ENCODE measurements at places on chromosomes 5 and 9.

- no peak for DNase-seq
Observed at GRCh38 chr9:112285056-112285455, 48.4 kb downstream of the PTBP3 start.

DNA sequence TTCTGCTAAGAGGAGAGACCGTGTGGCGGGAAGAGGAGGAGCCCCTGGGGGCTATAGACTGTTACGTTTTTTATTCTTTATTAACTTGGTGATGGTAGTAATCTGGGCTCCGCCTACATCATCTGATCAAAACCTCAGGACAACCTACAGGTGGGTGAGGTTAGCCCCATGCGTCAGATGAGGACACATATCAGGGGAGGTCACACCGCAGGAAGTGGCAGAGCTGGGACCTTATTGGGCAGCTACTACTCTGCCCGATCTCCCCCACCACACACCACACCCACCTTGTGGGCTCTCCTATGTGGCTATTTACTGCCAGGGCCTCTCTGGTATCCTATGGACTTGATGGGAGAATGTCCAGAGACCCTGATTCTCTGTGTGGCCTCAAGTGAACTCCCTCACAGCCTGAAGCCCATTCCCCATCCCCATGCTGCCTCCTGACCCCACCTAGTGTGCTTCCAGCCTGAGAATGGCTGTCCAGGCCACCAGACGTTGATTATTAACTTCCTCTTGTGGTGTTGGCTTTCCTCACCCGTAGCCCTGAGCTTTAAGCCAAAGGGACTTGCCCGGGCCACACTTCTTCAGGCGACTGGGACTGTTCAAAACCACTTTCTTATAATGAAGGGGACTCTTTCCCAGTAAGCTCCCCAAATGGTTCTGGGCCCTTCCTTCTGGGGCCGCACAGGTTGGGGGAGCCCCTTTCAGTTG, 8.2 kb downstream of the UNC5A start:
- no peak for DNase-seq

DNA sequence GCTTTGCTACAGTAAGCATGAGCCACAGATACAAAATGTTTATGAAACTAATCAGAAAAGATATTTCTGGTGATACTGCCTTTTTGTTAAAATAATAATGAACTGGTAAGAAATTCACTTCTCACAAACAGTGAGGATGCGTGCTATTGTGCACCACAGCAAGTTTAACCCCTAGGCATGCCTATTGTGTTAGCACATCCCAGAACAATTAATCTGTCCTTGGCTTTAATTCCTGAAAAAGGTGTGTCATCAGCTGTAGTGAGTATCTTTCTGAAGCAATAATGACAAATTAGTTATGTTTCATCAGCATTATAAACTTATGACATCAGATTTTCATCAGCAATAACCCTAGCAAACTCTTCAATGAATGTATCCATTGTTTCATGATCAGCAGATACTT, 1307.2 kb downstream of the EFNA5 start:
- no peak for DNase-seq

DNA sequence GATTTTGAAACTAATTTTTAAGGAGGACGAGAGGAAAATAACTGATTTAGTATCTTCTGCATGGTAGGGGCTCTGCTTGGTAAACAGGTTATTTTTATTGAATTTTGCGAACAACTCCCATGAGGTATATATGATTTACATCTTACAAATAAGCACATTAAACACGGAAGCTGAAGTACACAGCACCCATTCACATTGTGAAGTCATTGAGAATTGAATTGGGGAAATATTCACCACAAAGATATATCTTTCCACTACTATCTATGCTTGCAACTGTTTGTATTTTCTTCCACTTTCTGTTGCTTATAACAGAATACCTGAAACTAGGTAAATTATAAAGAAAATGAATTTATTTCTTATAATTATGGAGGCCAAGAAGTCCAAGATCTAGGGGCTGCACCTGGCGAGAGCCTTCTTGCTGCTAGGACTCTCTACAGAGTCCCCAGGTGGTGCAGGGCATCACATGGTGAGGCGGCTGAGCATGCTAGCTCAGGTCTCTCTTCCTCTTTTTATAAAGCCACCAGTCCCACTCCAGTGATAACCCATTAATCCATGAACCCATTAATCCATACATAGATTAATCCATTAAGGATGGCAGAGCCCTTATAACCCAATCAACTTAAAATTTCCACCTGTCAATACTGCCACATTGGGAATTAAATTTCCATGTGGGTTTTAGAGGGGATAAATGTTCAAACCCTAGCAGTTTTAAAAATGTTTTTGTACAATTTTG, 79.0 kb upstream of the ZNF608 start:
- no peak for DNase-seq

GRCh38 chr5:93151896-93152295, 429.1 kb downstream of the NR2F1-AS1 start:
- no peak for DNase-seq

DNA sequence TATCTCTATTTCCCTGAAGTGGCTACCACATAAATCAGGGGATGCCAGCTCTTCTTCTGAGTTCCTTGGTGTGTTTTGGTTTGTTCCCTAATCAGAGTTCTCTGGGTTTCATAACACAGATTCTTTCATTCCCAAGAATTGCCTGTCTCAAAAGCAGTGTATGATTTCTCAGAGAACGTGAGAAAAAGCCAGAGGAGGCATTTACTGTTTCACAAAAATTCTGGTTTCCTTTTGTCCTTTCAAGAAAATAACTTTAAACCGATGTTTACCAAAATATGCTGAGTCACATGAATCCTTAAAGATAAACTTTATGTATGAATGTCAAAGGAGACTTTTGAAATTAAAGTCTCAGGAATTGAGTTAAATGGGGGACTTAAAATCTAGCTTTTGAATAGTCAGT, 314.3 kb downstream of the EBF1 start:
- no peak for DNase-seq

- no peak for DNase-seq
Observed at GRCh38 chr9:91120200-91120599, 241.5 kb downstream of the AUH start.

- no peak for DNase-seq
Observed at GRCh38 chr9:124450241-124450924, at the start of gene ADGRD2. TSS of gene ADGRD2 (plus strand) at chr9:124450451. CDS start at chr9:124451667, 1,216 bp downstream.

- peak; percentile 87 for DNase-seq
Observed at GRCh38 chr9:70438341-70438928, 24.0 kb upstream of the KLF9 start.

DNA sequence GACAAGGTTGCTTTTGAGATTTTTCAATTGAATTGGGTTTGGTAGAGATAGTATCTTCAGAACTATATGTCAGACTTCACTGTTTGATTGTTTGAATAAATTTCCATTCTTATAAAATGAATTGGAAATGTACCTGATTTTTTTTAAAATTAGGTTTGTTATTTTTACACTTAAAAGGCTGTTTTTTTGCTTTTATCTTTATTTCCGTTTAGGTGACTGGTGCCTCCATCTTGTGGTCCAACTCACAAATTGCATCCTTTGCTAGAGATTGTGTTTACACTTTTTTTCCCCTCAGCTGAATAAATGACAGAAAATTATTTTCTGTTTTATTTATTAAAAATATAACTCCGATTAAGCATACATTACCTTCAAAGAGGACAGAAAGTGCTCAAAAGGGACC, 15.6 kb downstream of the NDUFAF2 start:
- peak; percentile 41 for DNase-seq

GRCh38 chr5:89292487-89292886, 409.5 kb upstream of the MEF2C start:
- no peak for DNase-seq

GRCh38 chr5:1255081-1255561, 29.9 kb downstream of the SLC6A18 start:
- no peak for DNase-seq

GRCh38 chr9:86966852-86967511, 19.7 kb upstream of the GAS1 start:
- no peak for DNase-seq

- no peak for DNase-seq
Observed at GRCh38 chr5:6859951-6860638, 146.9 kb downstream of the TENT4A start.

DNA sequence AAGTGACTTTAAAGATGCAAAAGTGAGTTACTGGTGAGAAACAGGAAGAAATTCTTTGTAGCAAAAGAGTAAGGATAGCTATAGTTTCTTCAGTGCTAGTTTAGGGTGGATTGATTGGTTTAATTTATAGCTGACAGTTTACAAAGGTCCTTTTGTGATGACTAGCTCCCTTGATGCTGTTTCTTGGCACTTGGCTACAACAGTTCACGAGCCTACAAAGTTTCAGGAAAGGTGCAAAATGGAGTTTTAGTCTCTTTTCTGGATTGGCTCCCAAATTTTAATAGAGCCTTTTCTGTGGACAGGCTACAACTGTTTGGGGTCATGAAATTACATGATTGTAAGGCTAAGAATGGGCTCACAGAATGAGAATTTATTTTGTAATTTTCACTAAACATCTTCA, 40.9 kb upstream of the BNIP1 start:
- no peak for DNase-seq

GRCh38 chr9:91421971-91422757, 1.5 kb downstream of the NFIL3 start:
- DNase-seq: no peak

DNA sequence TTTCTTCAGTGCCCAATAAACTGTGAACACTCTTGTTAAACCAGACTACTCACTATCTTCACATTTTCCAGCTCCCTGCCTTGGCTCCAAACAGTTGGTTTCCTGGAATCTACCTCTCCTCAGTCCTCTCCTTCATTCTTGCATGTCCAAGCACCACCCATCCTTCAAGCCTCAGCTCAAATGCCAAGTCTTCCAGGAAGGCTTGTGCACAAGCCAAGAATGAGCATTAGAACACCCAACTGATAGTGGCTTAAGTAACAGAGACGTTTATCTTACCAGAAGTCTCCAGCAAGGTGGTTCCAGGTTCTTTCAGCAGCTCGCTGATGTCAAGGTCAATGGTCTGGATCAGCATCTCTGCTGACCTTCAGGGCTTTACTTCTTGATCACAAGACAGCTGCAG, 60.1 kb downstream of the PTPDC1 start:
- DNase-seq: no peak

GRCh38 chr5:121974261-121974660, 12.5 kb downstream of the SRFBP1 start:
- DNase-seq: no peak

- no peak for DNase-seq
Observed at GRCh38 chr9:93246111-93246510, 62.2 kb downstream of the WNK2 start.

Measured in SW 1271 (cell line).